Brain pericyte (primary cell): ENCODE measurements at places on chromosomes 6 and 20.

DNA sequence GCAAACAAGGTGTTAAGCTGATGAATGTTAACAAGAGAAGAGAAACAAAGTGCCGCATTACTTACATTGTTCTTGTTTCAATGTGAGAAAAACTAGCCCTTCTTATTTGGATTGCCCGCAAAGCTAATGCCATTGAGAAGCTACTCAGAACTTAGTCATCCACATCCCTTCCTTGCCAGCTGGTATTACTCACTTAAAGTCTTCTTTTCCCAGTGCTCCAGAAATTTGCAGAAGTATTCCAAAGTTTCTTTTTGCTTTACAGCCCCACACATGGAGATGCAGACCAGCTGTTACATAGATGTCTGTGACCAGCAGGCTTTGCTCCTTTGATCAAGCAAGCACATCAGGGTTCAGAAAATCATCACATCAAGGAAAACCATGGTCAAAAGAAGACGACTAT is 529.0 kb downstream of the TBC1D32 start:
- no peak for DNase-seq

- DNase-seq, result no peak
These were observed 88.2 kb upstream of the MPC1 start for GRCh38 chr6:166470863-166471410.

DNA sequence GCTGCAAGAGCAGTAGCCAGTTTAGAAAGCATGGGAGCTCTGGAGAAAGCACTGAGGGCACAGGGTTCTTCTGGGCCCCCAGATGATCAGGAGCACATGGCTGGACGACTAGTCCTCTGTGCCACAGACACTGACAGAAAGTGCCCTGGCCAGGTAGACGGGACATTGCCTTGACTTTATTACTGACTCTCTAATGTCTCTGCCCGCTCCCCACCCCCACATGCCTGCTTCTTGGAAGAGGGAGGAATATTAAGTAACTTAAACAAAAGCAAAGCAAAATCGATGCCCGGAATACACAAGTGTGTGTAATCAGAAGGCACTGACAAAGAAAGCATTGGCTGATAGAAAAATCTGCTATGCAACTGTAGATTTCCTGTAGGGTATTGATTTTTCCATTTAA is 99.3 kb downstream of the SOBP start:
- no peak for DNase-seq

GRCh38 chr6:63637865-63638445 is 2.4 kb downstream of the PHF3 start:
- DNase-seq, result no peak

- DNase-seq, result no peak
These were observed 21.5 kb upstream of the MRPS18A start for GRCh38 chr6:43708860-43709653.

GRCh38 chr20:23820493-23820892 is 6.0 kb downstream of the CST2 start:
- DNase-seq, result peak; percentile 25

DNA sequence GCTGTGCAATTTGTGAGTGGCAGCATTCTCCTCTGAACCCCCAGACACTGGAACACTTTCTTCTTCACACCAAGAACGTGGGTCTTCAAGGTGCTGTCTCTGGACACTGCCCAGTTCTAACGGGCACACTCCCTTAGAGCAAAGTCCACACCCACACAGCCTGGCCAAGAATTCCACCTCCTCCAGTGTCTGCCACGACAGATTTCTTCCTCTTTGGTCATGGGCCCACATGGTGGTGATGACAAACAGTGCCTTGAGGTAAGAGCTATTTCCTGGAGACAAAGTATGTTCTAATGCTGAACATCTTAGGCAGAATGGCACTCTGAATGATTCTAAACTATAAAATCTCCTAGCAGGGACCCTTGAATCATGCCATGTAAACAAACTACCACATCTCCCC is 25.5 kb upstream of the SSTR4 start:
- DNase-seq, result no peak

DNA sequence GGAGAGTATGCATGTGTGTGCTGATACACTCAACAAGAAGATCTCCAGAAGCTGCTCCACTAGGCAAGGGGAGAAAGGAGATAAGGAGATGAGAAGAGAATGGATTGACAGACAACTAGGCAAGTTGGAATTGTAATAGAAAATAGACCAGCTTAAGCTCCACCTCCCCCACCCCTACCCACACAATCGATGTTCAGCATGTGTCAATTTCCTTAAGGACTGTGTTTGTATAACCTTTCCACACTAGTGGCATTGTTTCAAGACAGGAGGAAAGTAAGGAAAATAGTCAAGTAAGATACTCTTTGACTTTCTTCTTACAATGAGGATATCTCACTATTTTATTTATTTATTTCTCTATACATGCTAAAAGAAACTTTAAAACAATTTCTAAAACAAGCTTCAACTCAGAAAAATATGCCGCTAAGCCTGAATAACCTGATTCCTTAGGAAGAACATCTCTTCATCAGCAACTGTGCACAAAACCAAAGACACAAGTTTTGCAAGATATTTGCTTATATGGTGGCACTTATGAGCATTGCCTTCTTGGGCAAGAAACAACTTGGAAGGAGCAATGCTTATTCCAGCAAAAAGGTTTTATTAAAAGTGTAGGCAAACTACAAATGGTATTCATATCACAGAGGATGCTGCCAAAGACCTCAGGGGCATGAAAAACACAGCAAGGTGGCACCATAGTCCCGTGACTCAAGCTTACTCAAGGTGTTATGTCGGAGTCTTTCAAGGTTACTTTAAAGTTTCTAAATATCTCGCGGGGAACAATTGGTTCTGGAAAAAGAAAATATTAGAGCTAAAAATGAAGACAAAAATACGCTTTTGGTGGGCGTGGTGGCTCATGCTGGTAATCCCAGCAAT is 249.1 kb downstream of the COL12A1 start:
- DNase-seq, result no peak

- no peak for DNase-seq
These were observed 9.7 kb downstream of the ATG5 start for GRCh38 chr6:106315765-106316374.

GRCh38 chr20:17628101-17628841 is 53.8 kb downstream of the RRBP1 start:
- no peak for DNase-seq

DNA sequence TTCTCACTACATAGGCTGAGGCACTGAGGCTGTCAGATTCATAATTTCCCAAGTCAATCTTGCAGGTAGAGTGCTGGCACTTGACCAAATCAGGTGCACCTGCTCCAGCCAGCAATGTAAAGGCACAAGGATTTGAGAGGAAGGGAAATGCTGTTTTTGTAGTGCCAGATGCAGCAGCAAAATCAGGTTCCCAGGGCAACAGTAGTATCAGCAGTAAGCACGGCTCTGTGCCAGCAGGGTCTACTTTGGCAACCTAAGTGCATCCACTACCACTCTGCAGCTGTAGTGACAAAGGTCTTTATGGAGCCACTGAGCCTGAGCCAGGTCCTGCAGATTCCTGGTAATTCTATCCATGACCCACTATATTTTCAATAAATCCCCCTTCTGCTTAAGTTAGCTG is 329.5 kb downstream of the TPBG start:
- no peak for DNase-seq

GRCh38 chr6:45199554-45199953 is 128.6 kb upstream of the RUNX2 start:
- no peak for DNase-seq

- no peak for DNase-seq
These were observed 447.1 kb downstream of the QKI start for GRCh38 chr6:163861627-163862026.

- no peak for DNase-seq
These were observed 135.7 kb downstream of the KIF13A start for GRCh38 chr6:17851720-17852161.

- no peak for DNase-seq
These were observed 161.4 kb downstream of the CLIC5 start for GRCh38 chr6:45854149-45854742.

DNA sequence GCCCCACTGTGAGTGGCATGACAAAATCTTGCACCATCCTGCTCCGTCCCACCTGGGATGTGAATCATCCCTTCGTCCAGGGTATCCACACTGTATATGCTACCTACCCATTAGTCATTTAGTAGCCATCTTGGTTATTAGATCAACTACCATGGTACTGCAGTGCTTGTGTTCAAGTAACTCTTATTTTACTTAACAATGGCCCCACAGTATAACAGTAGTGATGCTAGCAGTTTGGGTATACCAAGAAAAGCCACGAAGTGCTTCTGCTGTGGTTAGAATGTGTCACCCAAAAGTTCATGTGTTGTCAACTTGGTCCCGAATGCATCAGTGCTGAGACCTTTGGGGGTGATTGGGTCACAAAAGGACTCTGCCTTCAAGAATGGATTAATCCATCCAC is 11.7 kb downstream of the OSER1 start:
- no peak for DNase-seq

GRCh38 chr20:34615477-34615876 is 57.0 kb downstream of the MAP1LC3A start:
- DNase-seq, result no peak

- peak; percentile 6 for DNase-seq
These were observed 43.8 kb upstream of the DYNLRB1 start for GRCh38 chr20:34472246-34472925.

GRCh38 chr6:122877302-122877701 is 88.2 kb downstream of the SMPDL3A start:
- no peak for DNase-seq
